ENCODE measurements at places on chromosomes 5 and 9.

DNA sequence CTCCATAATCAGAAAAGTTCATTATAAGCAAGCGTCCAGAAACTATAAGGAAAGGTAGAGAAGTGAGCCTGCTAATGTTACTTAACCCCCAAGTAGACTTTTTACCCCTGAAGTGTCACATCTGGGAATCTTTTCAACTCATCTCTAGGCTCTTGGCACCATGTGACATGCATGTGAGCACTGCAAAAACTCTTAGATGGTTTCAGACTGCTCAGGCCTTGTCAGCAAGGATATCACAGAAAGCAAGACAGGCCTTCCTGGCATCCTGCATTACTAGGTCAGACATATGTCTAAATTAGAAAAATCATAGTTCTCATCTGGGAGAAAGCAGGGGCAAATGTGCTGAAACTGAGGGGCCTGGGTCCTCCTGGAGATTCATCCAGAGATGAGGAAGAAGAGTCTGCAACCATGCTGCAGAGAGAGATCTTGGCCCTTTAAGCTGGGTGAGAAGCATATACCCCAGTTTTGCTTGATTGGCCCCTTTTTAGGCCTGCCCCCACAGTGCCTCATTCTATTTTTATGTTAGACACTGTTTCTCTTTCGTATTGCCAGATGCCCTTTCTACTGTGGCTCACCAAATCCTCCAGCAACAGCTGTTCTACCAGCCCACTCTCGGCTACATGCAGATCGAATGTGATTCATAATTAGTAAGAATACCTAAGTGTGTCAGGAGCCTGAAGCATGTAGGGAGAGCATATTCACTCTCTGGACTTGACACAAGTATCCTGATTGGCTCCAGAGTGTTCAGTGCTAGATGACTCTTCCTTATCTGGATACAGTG lies 19.0 kb downstream of the TMEM8B start:
- DNase-seq: peak; percentile 64

GRCh38 chr9:130745829-130746228 lies 52.2 kb downstream of the EXOSC2 start:
- DNase-seq: no peak

DNA sequence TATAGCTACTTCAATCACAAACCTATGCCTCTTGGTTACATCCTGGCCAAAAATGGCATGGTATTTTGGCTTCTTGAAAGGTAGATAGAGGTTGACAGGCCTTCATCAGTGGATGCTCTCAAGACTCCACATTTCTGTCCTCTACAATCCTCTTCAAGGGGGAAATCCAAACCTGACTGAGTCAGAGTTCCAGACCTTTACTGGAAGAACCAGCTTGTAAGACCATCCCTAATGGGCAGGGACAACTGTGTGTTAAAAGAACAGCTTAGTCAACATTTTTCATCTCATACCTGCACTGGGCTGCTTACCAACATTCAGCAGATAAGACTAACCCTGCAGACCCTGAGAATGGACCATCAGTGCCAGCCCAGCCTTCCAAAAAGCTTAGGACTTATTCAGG lies 155.7 kb downstream of the CDK5RAP2 start:
- no peak for DNase-seq

GRCh38 chr5:35483191-35483590 lies 134.5 kb upstream of the SPEF2 start:
- no peak for DNase-seq

- DNase-seq: no peak
These were observed 221.4 kb downstream of the NR3C1 start for GRCh38 chr5:143182106-143182505.

GRCh38 chr9:2229109-2229721 lies 214.1 kb downstream of the SMARCA2 start:
- DNase-seq: no peak

DNA sequence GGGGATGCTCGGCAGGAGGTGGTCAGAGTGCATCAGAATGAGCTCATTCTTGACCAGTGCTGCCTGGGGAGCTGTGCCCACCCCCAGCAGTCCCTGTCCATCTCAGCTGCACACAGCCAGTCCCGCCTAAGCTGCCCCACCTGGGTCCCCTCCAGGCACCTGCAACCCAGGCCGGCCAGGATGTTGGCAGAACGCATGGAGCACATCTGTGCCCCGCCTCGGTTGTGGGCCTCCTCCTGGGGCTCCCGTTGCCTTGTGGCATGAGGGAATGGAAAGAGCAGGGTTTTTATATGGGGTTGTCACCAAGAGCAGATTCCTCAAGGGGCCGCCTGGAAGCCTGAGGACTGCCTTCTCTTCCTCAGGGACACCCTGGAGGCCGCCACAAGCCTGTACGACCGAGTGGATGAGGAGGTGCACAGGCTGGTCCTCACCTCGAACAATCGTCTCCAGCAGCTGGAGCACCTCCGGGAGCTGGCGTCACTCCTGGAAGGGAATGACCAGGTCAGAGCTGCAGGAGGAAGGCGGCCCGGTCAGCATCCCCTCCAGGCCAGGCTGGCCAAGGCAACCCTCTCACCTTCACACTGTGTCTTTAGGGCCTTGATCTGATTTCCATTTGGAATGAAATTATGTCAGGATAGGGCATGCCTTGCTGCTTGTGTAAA lies 34.8 kb upstream of the LRRC14B start:
- no peak for DNase-seq

GRCh38 chr9:31377358-31377757 lies 1007.1 kb upstream of the ACO1 start:
- DNase-seq: no peak

DNA sequence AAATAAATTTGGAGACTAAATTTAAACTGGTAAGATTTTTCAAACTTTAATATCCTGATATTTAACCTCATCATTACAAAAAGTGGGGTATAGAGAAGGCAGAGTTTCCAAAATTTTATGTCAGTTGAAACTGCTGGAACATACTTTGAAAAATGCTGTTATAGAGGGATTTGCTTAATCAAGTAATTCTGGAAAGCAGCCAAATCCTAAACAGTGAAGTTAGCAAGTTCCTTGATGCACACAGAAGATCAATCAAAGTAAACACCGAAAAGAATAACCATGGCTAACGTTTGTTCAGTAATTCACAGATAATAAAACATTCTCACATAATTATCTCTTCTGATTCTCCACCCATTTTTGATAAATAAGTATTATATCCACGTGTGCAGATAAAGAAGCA lies 8.1 kb upstream of the PRR16 start:
- DNase-seq: no peak

GRCh38 chr9:72025906-72026305 lies 34.5 kb downstream of the C9orf57 start:
- no peak for DNase-seq

DNA sequence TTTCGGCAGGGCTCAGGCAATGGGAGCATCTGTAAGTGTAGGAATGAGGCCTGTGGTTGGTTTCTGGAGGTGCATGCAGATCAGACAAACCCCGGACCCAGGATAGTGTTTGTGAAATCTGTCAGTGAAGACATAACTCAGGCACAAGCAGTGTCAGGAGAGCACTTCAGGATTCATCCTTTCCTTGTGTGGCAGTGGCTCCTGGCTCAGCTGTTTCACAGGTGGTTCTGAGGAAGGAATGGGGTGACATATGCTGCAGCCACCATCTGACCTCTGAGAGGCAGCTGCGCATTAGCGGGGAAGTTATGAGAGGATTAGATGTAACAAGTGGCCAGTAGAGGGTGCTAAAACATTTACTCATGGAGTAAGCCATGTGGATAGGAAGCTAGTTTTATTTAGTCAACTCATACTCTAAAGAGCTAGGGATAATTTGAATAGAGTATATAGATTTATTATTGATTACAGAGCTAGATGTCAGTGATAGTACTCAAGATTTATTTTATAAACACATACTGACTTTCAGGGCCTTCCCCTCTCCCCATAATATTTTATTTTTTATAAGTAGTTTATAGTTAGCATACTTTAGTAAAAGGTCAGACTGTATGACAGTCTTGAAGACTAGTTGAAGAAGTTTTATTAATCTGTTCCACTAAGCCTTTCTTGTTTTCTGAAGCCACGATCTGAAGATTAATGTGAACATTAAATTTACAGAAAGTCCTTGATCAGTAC lies 28.4 kb downstream of the NNT start:
- peak; percentile 42 for DNase-seq

- no peak for DNase-seq
These were observed 12.5 kb upstream of the NOTCH1 start for GRCh38 chr9:136558373-136558772.

- no peak for DNase-seq
These were observed 49.7 kb upstream of the GRAMD2B start for GRCh38 chr5:126373375-126374108.

DNA sequence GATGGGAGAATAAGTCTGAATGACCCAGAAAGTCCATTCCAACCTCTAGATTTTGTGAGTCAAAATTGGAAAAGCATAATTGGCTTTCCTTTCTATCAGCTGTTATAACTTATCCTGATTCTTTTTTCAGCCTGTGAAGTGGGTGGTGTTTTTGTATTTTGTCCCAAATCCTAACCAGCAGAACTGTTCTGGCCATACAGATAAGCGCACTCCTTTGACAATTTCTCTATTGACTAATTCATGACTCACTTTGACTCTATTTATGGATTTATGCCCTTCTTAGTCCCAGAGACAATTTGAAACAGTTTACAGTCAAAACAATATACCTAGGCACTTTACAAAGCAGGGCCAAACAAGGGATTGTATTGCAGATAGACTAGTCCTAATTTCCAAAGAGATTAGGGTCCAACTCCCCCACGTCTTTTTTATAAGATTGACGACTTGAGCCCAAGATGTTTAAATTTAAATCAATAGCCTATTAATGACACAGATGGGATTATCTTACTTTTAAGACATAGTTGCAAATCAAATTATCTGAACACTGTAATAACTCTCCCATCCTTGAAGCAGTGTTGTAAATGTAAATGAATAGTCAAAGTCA lies 301.7 kb upstream of the SEMA6A start:
- no peak for DNase-seq

GRCh38 chr9:129323376-129323998 lies 145.4 kb upstream of the IER5L start:
- no peak for DNase-seq

GRCh38 chr5:73154208-73155006 lies 18.6 kb upstream of the TMEM174 start:
- no peak for DNase-seq

- DNase-seq: no peak
These were observed 69.9 kb downstream of the INSYN2B start for GRCh38 chr5:169910393-169910792.

GRCh38 chr5:108381350-108381953 lies 446 bp downstream of the FBXL17 start:
- peak; percentile 60 for DNase-seq

GRCh38 chr5:31990701-31991110 lies 183.4 kb downstream of the GOLPH3 start:
- DNase-seq: no peak

DNA sequence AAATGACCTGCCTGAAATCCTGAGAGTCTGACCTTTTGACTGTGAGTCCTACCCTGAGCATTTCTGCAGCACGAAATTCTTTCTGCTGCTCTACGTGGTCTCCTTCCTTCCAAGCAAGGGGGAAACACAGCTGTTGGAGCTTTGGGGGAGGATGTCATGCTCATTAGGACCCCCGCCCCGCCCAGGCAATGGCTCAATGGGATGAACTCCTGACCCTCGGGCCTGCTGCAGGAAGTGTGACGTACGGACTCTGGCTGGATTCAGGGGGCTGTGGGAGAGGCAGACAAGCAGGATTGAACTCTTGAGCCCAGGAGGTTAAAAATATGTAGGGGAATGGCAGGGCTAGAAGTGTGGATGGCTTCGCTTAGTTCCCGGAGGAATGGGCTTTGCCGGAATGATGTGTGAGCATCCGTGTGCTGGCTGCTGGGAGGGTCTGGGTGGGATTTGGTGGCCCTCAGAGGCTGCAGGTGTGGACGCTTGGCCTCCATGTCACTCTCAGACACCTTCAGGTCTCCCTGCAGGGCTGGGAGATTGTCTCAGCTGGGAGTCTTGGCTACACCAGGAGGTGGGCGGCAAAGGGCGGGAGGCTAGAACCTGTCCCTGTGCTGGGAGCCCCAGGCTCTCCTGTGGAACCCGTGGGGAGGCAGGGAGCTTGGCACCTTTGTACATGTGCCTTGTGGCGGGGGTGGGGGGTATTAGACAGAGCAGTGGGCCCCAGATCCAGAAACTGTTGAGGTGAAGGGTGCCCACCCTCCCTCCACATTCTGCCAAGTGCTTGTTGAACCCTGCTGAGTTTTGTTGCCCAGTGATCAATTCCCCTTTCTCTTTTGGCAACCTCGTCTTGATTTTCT lies 26.3 kb downstream of the STC2 start:
- DNase-seq: no peak

GRCh38 chr5:139985733-139986132 lies 57.4 kb downstream of the NRG2 start:
- DNase-seq: no peak

DNA sequence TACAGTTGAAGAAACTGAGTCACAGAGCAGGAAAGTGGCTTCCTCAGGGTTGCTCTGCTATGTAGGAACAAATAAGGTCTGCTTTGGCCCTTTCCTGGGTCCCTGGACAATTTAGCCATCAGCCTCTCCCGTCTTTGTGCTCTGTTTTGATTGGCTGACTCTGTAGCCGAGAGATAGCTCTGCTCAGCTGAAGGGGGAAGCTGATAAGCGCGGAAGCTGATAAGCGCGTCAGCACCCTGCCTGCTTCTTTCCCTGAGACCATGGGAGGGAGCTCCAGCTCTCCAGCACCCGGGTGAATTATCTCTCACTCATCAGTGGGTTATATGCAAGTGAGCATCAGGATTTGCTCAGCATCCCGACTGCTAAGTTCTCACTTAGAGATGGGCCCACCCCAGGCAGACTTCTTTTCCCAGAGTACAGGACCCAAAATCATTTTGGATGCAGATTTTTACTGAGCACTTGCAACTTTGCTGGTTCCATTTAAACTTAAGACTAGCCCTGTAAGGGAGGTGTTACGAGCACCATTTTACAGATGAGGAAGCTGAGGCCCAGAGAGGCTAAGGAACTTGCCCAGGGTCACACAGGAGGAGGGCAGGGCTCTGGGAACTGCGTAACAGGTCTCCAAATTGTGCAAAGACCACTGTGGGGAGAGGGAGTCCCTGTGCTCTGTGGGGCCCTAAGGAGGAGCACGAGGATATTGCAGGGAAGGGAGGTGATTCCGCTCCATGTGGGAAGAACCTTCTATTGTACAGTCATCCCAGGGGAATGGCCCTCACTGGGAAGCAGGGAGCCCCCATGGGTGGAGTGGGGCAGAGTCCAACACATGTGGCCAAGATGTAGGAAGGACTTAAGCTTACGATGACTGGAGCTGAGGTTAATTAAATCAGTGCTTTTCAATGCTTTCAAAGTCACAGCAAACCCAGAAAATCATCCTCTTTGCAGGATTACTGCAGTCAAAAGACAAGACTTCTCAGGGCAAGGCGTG lies 83.7 kb upstream of the ORM1 start:
- no peak for DNase-seq

GRCh38 chr5:110075656-110076055 lies 385.9 kb downstream of the MAN2A1 start:
- no peak for DNase-seq
